ENCODE measurements at places on chromosomes 7 and 10.

DNA sequence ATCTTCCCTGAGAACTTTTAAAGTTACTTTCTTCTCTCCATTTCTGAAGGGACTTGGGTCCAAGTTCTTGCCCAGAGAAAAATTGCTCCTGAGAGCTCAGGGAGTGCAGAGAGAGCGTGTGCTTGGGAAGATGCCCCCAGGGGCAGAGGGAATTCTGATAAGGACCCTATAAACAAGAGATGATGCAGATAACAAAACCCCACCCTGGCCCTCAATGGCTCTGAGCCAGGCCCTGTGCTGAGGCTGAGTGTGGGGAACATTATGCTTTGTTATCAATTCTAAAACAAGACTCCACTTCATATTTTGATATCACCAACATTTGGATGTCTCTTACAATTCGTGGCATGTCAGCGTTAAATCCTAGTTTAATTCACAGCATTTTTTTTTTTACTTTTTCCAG, 34.4 kb upstream of the HABP2 start:
- DNase-seq = no peak

DNA sequence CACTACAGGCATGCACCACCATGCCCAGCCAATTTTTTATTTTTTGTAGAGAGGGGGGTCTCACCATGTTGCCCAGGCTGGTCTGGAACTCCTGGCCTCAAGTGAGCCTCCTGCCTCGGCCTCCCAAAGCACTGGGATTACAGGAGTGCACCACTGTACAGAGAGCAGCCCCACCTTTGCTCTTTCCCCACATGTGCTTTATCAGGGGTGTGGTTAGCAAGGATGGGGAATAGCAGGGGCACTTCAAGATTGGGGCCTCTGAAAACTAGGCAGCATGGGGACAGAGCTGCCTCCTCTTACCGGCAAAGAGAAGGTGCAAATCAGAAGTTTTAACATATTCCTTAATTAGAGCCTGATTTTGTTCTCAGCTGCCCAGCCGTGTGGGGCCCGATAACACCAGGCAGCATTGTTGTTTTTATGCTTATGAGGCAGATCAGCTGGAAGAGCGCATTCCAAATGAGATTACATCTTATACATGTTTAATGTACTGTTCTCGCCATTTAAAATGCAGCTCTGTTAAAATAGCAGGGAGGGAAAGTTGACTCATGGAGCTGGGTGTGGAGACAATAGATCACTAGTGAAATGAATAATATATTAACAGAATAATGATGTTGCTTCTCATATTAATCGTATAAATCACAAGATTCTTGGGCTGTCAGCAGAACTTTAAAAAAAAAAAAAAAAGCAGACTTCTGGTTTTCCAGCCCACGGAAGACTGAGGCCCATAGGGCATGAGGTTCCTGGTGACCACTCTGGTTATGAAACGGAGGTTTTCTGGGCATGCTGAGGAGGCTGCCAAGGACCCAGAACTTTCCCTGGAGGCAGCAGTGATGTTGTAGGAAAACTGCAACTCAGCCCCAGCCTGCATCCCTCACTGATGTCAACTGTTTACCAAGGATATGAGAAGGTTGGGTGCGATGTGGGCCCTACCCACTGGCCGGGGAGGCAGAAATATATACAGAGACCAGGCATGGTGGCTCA, 62.5 kb downstream of the TMEM130 start:
- no peak for DNase-seq

- DNase-seq = no peak
Measured at GRCh38 chr7:106618480-106618879, 42.5 kb downstream of the CCDC71L start.

GRCh38 chr7:3378390-3379150, 77.5 kb downstream of the SDK1 start:
- DNase-seq = no peak

DNA sequence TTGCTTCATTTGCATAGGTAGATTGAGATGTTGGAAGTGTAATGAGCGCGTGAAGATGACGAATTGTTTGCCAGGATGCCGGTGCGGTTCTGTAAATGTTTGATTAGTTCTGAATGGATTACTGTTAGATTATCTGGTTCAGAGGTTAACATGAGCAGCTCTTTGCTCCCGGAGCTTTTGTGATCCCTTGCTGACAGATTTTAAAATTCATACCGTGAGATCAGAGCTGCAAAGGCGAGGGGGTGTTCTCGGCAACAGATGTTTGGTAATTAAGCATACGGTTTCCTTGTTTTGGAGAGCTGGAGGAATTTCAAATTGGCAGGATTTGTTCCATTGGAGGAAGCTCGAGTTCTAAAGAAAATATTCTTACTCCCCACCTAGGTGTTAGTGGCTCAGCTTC, 237.8 kb upstream of the GPR26 start:
- DNase-seq = no peak

DNA sequence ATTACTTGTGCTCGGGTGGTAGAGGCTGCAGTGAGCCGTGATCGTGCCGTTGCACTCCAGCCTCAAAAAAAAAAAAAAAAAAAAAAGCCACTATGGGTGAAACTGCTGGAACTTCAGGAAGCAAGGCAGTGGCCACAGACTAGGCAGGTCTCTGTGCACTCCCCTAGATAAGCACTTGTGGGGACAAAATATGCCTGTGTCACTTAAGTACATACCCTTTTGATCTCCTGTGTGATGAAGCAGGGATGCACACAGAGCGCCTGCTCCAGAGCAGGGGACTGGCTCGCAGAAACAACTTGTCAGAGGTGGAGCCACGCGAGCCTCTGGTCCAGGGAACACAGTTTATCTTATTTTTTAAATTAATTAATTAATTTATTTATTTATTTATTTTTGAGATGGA, 42.9 kb upstream of the PSAP start:
- DNase-seq = no peak

GRCh38 chr10:61950449-61951143, 49.1 kb downstream of the ARID5B start:
- no peak for DNase-seq

DNA sequence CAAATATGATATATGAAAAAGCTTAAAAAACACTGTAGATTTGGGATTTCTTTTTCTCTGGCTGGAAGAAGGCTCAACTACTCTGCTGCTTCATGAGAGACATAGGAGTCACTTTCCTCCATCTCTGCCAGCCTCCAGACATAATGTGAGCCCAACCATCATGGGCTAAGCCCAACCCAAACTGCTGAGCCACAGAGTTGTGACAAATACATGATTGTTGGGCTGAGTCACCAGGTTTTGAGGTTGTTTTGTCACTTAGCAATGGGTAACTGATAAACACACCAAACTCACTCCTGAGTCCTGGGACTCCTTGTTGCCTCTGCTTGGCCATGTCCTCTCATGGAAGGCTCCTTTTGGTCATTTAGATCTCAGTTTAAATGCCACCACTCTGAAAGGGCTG, 381.8 kb upstream of the FZD8 start:
- no peak for DNase-seq

Data from activated CD8-positive, alpha-beta T cell treated with anti-CD3 and anti-CD28 coated beads, Interleukin-2, amount 10 ng/mL, durations not matched to agents 7 days and 5 days (primary cell).